Panc1 (cell line): ENCODE measurements at places on chromosomes 3 and 15.

GRCh38 chr3:79111375-79112052 is 656.3 kb downstream of the ROBO1 start:
- no peak for DNase-seq

- no peak for DNase-seq
Observed at GRCh38 chr3:9903904-9904303, 1.3 kb downstream of the IL17RE start.

DNA sequence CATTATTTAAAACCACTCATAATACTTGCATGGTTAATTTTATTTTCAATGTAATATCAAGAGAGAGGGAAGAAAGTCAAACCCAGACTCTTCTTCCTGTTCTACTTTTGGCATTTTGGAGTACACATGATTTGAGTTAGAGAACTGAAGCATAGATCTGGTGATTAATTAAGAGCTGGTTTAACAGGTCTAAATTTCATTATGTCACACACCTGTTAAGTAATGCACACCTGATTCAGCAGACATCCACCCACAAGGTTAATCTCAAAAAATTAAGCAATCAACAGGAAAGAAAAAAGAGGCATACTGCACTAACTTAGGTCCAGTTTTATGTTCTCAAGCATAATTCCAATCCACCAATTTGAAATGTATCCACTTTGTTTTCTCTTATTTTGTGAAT is 101.1 kb upstream of the ICE2 start:
- DNase-seq = no peak

DNA sequence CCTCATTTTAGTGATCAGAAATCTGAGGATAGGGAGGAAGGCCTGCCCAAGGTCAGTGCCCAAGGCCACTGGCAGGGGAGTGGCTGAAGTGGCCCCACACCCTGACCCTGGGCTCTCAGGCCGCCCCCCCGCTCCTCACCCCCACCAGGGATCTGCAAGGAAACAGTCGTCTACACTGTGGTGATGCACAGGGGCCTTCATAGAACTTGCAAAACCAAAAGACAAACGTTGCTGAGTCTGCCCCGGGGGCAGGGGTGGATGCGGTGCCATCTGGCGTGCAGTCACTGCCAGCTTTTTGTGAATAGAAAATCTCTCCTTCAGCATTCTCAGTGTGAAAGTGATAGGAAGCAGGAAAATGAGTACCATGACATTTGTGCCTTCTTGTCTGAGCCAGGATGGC is 41.3 kb downstream of the WHAMM start:
- DNase-seq = no peak

DNA sequence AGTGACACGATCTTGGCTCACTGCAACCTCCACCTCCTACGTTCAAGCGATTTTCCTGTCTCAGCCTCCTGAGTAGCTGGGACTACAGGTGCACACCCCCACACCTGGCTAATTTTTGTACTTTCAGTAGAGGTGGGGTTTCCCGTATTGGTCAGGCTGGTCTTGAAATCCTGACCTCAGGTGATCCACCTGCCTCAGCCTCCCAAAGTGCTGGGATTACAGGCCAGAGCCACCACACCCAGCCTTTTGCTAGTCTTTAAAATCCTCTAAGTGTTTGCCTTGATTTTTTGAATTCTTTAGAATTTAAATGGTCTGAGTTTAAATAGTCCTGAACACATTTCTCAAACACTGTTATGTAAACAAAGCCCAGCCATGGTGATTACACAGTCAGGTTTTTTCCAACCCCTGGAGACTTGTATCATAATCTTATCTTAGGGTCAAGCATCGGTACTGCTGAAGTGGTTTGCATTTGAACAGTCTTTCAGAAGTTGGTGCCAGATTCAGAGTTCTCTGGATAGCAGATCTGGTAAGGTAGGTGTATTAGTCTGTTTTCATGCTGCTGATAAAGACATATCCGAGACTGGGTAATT is 28.2 kb upstream of the PIAS1 start:
- DNase-seq = no peak

- DNase-seq = no peak
Observed at GRCh38 chr15:36863570-36863969, 236.8 kb downstream of the MEIS2 start.

DNA sequence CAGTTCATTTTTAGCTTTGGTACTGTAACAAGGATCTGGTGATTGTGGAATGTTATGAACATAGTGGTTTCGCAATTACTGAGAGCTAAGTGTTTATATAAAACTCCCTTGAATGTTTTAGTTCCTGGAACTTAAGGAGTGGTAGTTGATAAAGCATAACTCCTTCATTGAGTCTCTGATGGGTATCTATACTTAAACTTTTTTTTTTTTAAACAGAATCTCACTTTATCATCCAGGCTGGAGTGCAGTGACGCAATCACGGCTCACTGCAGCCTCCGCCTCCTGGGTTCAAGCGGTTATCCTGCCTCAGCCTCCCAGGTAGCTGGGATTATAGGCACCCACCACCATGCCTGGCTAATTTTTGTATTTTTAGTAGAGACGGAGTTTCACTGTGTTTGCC is 11.3 kb downstream of the PRKCI start:
- no peak for DNase-seq

GRCh38 chr15:81373775-81374395 is at the start of gene TMC3:
TSS of gene TMC3 (minus strand) at chr15:81374213. CDS start at chr15:81374077, 136 bp downstream.
- no peak for DNase-seq

- DNase-seq = no peak
Observed at GRCh38 chr3:15276028-15276724, 56.2 kb downstream of the SH3BP5 start.

- DNase-seq = no peak
Observed at GRCh38 chr15:89378296-89379151, 43.9 kb upstream of the POLG start.

DNA sequence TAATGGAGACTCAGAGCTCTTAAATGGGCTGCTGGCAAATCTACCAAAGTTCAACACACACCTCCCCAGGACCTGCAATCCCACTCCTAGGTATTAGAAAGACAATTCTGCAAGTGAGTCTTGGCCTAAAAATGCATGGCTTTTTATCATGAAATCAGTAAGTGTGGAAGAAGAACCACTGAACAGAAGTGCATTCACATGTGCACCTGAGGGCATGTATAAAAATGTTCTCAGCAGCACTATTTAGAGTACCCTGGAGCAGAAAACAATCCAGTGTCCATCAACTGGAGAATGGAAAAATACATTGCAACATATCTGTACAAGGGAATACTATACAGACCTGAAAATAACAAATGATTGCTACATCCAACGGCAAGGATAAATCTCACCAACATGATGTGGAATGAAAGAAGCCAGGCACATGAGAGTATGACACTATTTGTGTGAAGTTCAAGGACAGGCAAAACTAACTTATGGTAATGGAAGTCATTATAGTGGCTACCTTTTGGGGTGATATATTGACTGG is 8.1 kb upstream of the SLC6A1 start:
- no peak for DNase-seq

- DNase-seq = no peak
Observed at GRCh38 chr15:97189162-97189780, 771.2 kb upstream of the ARRDC4 start.

GRCh38 chr3:46931631-46932331 is 44.8 kb downstream of the CCDC12 start:
- DNase-seq = no peak

DNA sequence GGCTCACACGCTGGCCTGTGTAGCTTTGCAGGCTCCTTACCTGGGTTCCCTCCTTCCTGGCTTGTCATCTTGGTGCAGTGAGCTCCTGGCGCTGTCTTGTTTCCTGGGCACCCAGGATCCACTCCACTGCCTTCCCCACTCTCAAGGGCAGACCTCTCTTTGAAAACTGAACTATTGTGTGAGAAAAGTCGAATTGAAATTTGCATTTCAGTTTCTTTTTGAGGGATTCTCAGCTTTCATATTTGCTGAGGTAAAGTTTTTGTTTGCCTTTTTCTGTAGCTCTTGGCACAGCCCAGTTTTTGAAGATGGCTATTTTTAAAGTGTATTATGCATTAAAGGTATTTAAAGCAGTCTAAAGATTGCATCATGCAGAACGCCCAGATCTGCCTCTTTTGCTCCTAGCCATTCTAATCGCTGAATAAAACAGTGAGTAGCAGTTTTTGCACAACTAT is 70.1 kb downstream of the CCK start:
- no peak for DNase-seq

DNA sequence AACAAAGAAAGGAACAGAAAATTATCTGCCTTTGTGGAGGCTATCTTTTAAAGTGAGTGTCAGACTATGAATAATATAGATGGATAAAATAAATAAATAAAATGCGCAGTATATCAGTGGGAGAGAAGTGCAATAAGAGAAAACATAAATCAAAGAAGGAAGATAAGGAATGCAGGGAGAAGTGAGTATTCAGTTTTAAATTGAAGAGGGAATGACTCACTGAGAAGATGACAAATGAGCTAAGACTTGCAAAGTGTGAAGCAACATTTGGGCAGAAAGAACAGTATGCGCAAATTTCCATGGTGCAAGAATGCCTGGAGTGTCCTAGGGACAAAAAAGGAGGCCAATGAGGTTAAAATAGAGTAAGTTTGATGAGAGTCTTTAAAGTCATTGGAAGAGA is 1300.1 kb upstream of the ALCAM start:
- no peak for DNase-seq

GRCh38 chr3:133930341-133930933 is 34.8 kb upstream of the RAB6B start:
- peak; percentile 25 for DNase-seq

DNA sequence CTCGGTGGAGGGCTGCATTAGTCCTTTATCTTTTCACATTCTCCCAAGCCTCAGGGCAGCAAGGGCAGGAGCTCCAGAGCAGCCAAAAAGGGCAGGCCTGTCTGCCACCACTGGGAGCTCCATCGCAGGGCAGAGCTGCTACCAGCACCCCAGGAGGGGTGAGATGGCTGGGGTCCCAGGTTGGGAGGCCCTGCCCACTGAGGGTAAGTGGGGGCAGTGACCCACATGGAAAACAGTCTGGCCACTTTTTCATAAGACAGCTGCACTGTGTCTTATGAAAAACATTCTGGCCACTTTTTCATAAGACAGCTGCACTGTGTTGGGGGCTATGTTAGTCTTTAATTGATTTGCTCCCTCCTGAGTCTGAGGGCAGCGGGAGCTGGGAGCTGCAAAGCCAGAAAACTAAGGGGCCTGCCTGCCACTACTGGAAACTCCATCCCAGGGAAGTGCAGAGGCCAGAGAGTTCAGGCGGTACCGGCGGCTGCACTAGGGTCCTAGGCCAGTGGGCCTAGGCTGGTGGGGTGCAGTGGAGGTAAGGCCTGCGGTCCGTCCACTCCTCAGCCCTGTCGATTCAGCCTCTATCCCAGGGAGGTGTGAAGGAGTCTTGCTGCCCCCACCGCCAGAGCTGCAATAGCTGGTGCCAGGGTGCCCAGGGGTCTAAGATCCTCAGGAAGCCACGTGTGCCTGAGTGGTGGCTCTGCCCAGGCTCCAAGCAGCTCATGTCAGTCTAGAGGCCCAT is 45.4 kb downstream of the TMCO5A start:
- DNase-seq = no peak

- DNase-seq = no peak
Observed at GRCh38 chr3:180375831-180376230, 226.1 kb upstream of the TTC14 start.

DNA sequence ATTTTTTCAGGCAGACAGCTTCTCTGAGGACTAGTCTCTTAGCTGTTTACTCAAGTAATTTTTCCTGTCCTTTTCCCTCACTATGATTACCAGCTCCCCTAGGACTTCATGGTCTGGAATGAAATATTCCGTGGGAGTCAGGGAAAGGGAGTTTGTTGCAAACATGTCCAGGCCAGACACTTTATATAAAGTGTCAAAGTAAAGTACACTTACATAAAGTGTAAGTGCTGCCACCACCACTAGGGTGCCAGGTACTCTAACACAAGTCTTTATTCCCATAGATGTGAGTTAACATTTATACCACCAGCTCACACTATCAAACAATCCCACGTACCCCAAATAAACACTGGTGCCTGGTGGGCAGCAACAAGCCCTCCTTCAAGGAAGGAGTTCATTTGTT is 179.8 kb downstream of the SNRPN start:
- no peak for DNase-seq

DNA sequence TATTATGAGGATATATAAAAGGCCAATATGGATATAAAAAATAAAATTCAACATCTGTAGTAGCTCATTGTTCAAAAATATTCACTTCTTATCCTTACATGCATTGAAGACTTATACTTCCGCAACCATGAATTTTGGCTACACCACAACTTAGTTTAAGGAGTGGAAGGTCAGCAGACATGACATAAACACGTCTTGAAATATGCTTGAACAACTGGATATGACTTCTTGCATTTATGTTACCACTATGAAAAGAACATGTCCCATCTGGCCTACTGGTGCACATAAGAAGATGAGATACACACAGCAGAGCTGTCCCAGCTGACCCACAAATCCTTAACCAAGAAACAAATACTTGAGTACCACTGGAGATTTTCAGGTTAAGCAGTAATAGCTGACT is 52.1 kb downstream of the MYO9A start:
- DNase-seq = no peak

DNA sequence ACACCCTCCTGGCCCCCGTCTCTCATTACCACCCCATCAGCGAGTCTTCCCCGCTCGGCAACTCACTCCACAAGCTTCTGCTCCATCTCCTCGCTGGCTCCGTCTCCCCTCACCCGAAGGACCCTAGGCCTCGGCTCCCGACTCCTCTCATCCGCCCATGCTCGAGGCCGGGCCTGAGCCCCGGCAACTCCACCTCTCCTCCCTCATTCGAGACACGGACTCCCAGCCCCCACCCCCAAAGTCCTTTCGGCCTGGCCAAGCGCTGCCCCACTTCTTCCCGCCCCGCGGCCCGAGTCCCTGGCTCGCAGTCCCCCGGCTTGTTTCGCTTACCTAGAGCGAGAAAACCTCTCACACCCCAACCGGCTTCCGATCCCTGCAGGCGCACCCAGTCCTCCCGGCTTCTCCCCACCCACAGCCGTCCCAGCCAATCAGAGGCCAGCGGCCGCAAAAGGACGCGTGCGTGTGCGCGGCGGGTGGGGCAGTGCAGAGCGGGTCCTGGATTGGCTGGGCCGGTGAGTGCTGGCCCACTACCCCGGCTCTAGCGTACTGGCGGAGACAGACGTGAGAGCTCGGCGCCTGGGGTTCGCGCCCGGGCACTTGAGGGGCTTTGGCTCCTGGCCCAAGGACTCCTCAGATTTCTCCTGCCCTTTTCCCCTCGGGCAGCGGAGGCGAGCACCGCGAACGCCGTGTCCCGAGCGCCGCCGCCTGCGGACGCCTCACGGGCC is at the start of gene HIGD1A:
Gene HIGD1A, minus strand, starts transcription at position 385 of the 725 bp plus-strand sequence. CDS start 10,237 bp downstream, outside the sequence.
- peak; percentile 62 for DNase-seq

DNA sequence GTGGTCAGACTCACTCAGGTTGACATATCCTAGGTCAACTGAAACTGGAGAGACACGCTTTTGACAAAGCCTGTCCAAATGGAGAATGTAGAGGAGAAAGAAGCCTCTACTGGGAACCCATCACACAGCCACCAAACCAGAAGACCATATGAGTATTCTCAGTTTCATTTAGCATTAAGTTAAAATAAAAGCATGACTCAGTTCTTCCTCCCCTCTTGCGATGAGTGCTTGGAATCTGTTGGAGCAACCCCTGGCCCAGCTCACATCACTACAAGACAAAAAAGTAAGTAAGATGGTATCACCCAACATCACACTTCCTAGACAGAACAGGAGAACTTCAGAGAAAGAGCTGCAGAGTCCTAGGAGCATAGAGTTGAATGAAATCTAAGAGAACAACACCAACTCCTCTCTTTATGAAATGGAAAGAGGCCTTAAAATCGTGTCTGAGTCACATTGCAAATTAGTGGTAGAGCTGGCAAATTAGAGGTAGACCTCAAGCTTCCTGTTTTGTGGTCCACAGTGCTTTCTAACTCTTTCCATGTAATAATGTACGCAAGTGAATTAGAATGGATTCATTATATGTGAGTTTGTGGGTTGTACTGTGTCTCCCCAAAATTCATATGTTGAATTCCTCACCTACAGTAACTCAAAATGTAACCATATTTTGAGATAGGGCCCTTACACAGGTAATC is 51.2 kb downstream of the FGF12 start:
- DNase-seq = no peak

GRCh38 chr3:140449413-140450256 is 228.2 kb upstream of the TRIM42 start:
- no peak for DNase-seq
